Skeletal muscle cell (primary cell): ENCODE measurements at places on chromosomes 5 and 9.

- no peak for DNase-seq
These were observed 2.3 kb upstream of the HEMGN start for GRCh38 chr9:97940233-97940632.

DNA sequence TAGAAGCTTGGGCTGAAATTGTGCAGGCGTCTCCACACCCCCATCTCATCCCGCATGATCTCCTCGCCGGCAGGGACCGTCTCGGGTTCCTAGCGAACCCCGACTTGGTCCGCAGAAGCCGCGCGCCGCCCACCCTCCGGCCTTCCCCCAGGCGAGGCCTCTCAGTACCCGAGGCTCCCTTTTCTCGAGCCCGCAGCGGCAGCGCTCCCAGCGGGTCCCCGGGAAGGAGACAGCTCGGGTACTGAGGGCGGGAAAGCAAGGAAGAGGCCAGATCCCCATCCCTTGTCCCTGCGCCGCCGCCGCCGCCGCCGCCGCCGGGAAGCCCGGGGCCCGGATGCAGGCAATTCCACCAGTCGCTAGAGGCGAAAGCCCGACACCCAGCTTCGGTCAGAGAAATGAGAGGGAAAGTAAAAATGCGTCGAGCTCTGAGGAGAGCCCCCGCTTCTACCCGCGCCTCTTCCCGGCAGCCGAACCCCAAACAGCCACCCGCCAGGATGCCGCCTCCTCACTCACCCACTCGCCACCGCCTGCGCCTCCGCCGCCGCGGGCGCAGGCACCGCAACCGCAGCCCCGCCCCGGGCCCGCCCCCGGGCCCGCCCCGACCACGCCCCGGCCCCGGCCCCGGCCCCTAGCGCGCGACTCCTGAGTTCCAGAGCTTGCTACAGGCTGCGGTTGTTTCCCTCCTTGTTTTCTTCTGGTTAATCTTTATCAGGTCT is at the start of gene C9orf72:
C9orf72 (minus strand) TSS at position 564 of the 716 bp plus-strand sequence. CDS start 6,361 bp downstream, outside the sequence.
- DNase-seq: no peak

DNA sequence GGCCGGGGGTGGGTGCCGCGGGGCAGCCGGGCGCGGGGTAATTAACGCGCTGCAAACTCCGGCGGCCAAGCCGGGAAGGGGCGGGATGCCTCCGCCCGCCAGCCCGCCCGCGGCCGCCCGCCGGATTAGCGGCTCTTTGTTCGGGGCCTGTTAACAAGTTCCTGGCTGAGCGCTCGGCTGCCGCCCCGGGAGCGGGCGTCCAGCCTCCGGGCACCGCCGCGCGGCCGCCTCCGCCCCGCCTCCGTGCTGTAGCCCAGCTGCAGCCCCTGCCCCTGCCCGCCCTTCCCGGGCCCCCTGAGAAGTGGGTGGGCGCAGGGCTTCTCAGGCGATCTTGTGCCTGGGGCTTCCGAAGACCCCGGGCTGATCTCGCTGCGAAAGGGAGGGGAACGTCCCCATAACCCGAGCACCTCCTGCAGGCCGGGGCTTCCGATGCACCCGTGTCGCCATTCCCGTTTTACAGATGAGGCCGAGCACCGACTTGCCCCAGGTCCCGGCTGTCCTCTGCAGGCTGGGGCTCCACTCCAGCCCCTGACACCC is 7.5 kb downstream of the UNC5A start:
- DNase-seq: no peak

GRCh38 chr5:14872070-14872989 is 752 bp upstream of the ANKH start:
- no peak for DNase-seq

- peak; percentile 68 for DNase-seq
These were observed 18.3 kb upstream of the LPAR1 start for GRCh38 chr9:111056538-111056937.

DNA sequence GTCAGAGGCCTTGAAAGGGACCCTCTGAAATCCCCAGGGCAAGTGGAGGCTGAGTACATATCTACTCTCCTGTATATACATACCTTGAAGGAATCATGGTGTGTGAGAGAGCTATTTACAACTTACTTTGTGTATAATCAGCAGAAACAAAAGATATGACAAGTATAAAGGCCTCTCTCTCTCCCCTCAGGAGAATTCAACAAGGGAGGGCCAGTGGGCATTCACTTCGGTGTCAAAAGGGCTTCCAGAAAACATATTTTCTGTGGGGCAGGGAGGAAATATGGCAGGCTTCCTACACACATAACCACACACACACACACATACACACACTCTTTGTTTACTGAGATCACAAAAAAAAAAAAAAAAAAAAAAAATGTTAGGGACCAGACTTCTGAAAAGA is 181.7 kb downstream of the BNC2 start:
- DNase-seq: no peak

- no peak for DNase-seq
These were observed 12.0 kb upstream of the HTR4 start for GRCh38 chr5:148666353-148666752.

DNA sequence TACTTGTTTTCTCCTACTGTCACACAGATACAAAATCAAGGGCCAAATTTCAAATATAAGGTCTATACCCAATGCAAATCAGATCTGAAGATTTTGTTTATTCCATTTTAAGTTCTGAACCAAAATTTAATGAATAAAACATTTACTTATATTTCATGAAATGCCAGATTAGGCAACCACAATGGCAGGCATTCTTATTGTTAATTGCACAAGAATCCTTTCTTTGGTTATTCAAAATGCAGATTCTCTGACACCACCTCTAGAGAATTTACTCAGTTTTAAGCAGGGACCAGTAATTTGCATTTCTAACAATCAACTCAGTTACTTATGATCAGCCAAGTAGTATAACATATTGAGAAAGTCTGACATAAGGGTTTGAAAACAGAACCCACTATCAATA is 972.4 kb upstream of the ACO1 start:
- DNase-seq: no peak

DNA sequence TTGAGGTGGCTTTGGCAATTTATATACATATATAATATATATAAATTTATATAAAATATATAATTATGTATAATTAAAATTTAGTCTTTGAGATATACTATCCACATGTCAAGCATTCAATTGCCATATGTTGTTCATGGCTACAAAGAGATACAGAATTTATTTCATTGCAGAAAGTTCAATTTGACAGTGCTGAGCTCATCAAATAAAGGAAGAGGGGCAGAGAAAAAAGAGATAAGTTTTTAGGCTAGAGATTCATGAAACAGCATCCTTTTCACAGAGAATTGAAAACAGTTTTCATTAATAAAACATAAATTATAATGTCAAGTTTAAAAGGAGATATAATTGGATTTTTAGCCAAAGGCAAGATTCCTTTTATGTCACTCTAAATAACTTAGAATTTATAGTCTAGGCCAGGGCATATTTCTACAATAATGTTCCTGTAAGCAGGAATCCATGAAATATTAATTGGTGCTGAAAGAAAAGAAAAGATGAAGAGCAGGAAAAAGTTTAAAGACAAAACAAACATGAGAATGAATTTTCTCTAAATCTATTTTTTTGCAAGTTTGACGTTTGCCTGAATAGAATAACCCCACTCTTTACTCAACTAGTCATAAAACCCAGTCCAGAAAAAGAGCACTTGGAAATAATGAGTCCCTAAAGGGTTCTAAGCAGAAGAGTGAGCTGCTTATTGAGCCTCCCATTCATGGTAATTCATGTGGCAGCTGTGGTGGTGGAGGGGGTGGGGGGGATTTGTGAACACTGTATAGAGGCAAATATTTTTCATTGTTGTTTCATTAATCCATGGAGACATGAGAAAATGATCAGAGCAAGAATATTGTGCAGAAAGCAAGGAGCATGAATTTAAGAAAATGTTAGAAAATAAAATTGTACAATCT is 1279.5 kb downstream of the CDH12 start:
- no peak for DNase-seq

DNA sequence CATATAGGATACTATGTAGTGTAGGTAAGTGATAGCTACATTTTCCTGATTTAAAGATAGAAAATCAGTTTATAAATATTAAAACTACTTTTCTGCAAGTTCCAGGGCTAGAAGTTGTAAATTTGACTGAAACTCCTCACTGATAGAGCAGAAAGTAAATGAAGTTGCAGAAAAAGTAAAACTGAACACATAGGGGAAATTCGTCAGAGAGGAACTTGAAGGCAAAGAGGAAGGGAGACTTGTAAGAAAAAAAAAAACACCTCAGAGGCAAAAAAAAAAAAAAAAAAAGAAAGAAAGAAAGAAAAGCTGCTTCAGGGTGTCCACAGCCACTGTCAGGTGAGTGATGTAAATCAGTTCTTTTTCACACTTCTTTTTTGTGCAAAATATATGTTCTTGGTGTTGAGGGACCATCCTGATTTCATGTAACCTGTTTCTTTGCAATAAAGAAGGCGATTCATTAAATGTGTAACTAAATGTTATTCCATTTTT is 336.2 kb upstream of the ZNF462 start:
- no peak for DNase-seq

DNA sequence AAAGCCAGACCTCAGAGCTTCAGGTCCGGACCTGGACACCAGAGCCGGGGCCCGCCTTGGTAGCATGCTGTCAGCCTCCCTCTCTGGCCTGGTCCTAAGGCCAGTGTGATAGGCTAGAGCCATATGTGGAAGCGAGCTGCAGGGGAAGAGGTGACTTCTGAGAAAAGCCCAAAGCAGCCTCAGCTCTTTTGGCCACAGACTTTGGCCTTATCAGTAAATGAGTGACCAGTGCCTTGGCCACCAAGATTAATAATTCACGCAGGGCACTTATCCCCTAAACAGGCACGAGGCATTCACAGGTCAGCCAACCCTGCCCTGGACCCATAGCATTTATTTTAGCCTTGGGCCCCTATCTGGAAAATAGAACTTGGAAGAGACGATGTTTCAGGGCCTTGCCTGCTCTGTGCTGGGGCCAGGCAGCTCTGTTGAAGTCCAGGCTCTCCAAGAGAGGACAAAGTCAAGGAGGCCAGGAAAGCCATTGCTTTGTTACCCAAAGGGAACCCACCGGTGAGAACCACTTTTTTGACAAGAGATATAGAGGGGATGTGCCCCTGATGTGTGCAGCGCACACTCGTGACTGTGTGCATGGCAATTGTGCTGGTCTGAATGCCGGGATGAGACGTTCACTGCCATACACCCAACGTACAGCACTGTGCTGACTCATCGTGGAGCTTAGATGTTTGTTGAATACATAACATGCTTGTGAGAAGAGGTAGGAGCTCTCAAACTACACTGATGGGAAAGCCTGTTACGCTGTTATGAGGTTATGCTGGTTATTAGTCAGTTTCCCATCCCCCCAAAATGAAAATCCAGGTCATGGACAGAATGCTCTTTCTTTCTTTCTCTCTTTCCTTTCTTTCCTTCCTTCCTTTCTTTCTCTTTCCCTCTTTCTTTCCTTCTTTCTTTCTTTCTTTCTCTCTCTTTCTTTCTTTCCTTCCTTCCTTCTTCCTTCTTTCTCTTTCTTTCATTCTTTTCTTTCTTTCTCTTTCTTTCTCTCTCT is 5.0 kb upstream of the SLC34A1 start:
- peak; percentile 66 for DNase-seq

GRCh38 chr9:12698986-12699385 is 5.8 kb downstream of the TYRP1 start:
- DNase-seq: no peak

GRCh38 chr9:109870365-109870764 is 90.4 kb downstream of the PALM2AKAP2 start:
- no peak for DNase-seq

DNA sequence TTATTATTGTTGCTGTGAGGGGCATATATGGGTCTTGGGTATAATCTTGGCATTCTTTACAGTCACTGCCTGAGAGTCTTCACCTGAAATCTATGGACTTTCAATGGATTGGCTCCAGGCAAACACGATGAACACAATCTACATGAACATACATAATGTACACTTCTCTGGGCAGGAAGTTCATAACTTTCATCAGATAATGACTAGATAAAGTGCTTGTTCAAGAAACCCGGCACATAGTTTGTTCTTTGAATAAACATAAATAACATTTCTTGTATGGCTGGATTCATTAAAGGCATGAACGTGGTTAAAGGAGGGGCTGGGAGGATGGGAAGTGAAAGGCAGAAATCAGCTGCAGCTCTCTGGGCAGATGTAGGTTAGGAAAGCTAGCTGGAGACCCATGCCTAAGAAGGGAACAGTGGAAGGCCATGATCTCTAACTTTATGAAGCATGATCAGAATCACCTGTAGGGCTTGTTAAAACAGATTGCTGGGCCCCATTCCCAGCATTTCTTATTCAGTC is 306.9 kb upstream of the EFNA5 start:
- no peak for DNase-seq

- no peak for DNase-seq
These were observed 909 bp downstream of the SLC36A1 start for GRCh38 chr5:151448038-151448985.

DNA sequence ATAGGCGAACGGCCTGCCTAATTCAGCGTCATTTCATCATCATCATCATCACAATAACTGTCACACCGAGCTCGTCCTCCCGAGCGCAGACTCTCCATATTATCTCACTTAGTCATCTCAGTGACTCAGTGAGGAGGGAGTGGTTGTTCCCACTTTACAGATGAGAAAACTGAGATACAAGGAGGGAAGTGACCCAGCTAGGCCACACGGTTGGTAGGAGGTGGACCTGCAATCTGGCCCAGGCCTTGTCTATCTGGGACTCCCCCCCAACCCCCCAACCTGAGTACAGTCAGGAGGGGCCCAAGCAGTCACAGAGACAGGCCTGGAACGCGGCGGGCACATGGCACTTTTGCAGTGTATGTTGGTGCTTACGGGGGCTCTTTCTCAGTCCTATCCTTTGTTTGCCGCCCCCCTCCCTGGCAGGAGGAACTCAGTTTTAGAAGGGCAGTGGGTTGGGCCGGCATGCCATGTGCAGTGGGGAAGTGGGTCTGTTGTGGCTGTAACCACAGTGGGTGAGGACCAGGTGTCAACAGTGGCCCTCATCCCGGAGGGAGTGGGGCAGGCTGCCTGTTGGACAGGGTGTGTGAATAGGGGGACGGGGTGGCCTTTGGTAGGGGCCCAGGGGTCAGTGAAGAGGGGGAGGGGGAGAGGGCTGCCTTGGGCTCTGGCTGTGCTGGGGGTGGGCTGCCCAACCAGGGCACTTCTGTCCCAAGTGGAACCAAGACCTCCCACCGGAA is 1.7 kb upstream of the RXRA start:
- DNase-seq: no peak

DNA sequence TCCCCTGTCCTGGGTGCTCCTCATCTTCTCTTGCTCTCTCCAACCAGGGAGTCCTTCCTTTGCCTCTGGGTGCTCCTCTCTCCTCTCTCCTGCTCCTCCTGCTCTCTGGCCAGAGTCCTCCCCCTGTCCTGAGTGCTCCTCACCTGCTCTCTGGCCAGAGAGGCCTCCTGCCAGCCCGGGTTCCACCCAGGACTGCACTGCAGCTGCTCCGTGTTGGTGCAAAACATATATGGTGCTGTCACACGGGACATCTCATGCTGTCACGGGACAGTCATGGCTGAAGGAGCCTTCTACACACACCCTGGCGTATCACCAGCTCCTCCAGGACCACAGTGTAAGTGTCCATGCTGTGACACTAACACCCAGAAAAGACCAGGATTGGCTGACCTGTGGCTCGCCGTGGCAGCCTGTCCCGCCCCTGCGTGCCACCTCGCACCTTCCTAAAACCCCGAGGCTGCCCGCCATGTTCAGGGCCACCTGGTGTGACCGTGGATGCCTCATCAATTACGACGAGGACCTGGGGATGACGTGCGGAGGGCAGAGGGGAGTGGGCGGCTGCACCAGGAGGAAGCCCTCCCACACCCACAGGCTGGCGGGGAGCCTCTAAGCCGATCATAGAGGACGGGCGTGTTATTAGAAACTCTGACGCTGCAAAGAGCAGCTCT is 27.9 kb upstream of the SLC6A3 start:
- DNase-seq: no peak
